ENCODE measurements at places on chromosomes 7 and 10.

GRCh38 chr10:118305730-118306129 is 36.4 kb downstream of the FAM204A start:
- no peak for DNase-seq

GRCh38 chr7:94658826-94659225 is 2.9 kb upstream of the SGCE start:
- no peak for DNase-seq

- DNase-seq: no peak
Observed at GRCh38 chr7:37069336-37069735, 345.0 kb upstream of the AOAH start.

GRCh38 chr10:103232772-103233488 is 12.8 kb upstream of the RPEL1 start:
- no peak for DNase-seq

DNA sequence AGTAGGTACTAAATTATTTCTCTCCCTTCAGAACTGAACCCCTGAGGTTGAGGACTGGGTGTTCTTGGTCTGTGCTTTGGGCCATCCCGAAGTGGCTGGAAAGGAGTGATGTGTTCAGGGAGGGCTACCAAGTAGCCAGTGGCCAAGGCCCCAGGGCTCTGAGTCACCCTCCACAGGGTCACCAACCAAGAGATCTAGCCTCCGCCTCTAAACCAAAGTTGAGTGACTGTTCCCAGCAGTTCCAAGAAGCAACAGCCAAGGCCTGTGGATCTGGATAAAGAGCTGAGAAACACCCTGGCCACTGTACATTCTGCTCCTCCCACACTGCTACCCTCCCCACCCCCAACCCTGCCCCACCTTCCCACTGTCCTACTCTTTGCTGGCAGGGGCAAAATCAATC is 35.5 kb upstream of the KCNMA1 start:
- DNase-seq: peak; percentile 61

DNA sequence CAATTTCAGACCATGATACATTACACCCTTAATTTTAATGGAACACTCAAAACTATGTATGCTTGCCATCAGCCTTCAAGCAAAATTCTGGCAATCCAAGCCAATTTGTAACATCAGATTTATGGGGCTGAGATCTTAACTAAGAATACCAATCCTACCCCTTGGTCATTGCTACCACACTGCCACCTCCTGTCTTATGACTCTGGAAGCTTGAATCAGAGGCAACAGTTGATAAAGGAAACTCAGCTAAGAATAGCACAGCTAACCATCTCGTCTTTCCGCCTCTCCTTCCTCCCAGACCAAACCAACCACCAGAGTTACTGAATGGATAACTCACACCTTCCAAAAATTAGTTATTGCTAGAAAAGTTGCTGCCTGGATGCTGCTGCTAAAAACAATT is 7.4 kb downstream of the IGF2BP3 start:
- no peak for DNase-seq

DNA sequence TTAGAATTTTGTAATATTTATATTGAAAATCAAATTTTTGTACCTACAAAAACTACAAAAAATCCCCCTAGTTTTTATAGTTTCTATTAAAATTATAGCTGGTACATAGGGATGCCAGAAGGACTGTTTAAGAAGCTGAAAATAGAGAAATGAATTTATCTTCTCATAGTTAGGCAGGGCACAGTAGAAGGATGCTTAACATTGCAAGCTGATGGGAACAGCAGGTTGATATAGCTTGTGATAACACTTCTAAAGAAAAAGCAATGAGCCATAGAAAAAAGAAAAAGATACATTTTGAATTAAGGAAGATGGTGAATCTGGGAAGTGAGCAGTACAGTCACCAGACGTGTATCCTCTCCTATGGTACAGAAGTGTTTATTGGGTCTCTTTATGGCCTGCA is 32.0 kb downstream of the PTEN start:
- DNase-seq: no peak

- DNase-seq: no peak
Observed at GRCh38 chr7:131933751-131934289, 377.4 kb upstream of the PODXL start.

GRCh38 chr7:50735333-50735732 is 47.4 kb downstream of the GRB10 start:
- no peak for DNase-seq

DNA sequence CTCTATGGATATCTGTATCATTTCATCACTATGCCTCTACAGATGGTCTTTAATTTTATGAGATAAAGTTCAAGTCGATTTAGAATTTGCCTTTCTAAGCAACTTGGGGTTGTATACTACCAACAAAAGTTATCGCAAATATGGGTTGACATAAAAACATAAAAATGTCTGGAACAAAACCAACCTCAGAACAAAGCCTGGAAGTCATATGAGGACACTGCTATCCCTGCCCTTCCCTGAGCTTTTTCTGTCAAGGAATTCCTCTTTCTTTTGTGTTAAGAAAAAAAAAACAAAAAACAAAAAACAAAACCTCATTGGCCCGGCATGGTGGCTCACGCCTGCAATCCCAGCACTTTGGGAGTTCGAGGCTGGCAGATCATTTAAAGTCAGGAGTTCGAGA is 319.3 kb downstream of the CAMK1D start:
- DNase-seq: no peak

- no peak for DNase-seq
Observed at GRCh38 chr7:101804967-101805366, 12.5 kb upstream of the CUX1 start.

Data from H54 (cell line).